ENCODE measurements at places on chromosomes 7 and 10.
A peak's percentile ranks its signal among the peaks of the same experiment; 100 is the strongest.

- peak; percentile 27 for DNase-seq
These were observed at the start of gene MICALL2 for GRCh38 chr7:1458683-1459511. TSS of gene MICALL2 (minus strand) at chr7:1459470. CDS start at chr7:1459326, 144 bp downstream.

DNA sequence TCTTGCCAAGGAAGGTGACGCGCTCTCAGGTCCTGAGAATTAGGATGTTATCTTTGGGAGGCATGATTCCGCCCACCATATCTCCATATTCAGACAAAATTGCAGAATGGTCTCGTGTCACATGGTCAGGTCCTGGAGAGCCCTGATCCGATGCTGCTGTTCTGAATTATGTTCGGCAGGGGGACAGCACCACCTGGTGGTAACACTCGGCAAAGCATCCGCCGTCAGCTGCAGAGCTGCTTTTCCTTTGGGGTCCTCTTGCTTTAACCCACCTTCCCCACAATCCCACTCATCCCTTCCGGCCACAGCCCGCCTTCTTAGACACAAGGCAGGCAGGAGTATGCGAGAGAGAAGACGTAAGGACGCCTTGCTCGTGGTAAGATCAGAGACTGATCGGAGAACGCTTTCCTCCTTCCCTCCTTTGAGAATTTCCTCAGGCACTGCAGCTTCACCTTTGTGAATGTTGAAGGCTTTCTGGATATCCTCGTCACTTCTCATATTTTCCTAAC, 327.8 kb upstream of the C7orf33 start:
- DNase-seq: peak; percentile 51

GRCh38 chr7:142714375-142714774, 34.9 kb upstream of the PRSS1 start:
- no peak for DNase-seq

DNA sequence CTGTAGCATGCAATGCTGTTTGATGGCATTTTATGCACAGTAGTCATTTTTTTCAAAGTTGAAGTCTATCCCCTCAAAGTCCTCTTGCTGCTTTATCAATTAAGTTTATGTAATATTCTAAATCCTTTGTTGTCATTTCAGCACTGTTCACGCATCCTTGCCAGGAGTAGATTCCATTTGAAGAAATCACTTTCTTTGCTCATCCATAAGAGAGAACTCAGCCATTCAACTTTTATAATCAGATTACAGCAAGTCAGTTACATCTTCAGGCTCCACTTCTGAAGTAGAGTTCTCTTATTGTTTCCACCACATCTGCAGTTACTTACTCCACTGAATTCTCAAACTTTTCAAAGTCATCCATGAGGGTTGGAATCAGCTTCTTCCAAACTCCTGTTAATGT, 32.3 kb downstream of the SDHAF3 start:
- no peak for DNase-seq

DNA sequence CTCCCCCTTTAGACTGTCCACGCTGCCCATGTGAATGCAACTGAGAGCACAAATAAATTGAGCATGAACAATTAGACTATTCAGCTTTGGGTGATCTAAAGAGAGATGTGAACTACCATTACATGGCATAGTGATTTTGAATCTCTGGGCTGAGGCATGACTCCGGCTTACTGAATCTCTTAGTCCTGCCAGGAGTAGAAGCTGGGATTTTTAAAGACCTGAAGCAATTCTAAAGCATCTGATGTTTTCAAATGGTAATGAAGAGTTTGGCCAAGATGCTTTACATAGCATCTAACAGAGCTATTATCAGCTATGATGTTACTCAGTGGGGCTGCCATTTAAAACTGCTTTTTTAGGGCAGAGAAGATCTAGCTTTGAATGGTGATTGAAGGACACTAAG, 1059.1 kb downstream of the SORCS3 start:
- no peak for DNase-seq

All from C1 segment of cervical spinal cord (tissue), 14 donors.